ENCODE measurements at places on chromosomes 3 and 15.

- DNase-seq, result no peak
Measured at GRCh38 chr3:103083848-103084631, 649.2 kb downstream of the ZPLD1 start.

GRCh38 chr3:14306142-14306541, 96.3 kb upstream of the SLC6A6 start:
- no peak for DNase-seq

GRCh38 chr15:81315452-81316175, 8.3 kb downstream of the STARD5 start:
- DNase-seq, result peak; percentile 51

DNA sequence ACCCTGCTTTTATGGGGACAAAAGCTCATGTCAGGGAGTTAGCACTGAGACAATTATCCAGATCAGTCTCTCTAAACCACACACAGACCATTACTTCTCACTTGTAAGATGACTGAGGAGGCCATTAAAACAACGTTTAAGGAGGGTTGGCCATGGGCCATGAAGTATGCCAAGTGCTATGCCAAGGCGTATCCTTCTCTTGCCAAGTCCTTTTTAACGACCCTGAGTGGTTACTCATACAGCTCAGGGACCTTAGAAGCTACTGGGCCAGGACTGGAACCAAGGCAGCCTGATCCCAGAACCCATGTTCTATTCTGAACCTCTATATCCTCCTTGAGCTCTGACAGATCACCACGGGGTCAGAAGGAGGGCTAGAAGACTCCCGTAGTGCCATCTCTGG, 50.0 kb downstream of the NMNAT3 start:
- no peak for DNase-seq

Data from activated naive CD4-positive, alpha-beta T cell treated with anti-CD3 and anti-CD28 coated beads, Interleukin-2, amount 50 U/mL, for 72 hours (primary cell).